ENCODE measurements at places on chromosomes 12 and 14.
A peak's percentile ranks its signal among the peaks of the same experiment; 100 is the strongest.

- DNase-seq, result peak; percentile 18
Measured at GRCh38 chr14:99356031-99356608, 84.1 kb upstream of the BCL11B start.

GRCh38 chr12:108802101-108802961 is 55.1 kb downstream of the SSH1 start:
- DNase-seq, result no peak

DNA sequence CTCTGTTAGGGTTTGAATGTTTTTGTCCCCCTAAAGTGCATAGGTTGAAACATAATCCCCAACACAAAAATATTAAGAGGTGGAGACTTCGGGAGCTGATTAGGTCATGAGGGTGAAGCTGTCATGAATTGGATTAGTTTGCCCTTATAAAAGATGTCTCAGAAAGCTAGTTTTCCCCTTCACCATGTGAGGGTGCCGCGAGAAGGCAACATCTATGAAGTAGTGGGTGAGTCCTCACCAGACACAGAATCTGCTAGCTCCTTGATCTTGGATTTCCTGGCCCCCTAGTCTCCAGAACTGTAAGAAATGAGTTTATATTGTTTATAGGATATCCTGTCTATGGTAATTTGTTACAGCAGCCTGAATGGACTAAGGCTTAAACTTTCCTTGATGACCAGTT is 301.5 kb upstream of the ATP2B1 start:
- DNase-seq, result no peak

DNA sequence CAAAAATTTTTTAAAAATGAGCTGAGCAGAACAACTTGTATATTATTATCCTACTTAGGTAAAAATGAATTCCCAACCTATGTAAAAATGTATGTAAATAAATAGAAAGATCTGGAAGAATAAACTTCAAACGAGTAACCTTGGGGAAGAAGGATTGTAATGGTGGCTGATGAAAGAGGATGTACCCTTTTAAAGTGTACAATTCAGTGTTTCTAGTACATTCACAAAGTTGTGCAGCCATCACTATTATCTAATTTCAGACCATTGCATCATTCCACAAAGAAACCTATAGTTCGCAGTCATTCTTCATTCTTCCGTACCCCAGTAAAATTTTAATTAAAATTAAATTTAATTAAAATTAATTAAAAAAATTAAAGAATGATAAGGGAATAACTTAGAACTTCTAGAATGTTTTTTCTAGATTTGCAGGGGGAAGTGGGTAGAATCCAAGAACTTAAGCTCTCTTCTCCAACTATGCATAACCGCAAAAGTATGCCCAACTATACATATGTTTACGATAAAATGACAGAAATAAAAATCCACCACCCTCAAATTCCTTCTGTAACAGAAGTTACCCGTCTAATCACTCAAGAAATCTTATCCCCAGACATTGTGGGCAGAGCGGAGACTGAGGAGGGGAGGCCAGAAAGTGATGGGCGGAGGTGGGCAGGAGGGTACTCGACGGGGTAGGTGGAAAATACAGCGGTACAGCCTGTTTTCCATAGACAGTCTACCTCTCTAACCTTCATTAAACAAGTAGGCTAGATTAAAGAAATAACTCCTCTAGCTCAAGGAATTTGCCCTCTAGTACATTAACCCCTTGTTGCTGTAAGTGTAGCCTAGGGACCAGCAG is 921 bp downstream of the DEPDC4 start:
- peak; percentile 57 for DNase-seq

GRCh38 chr14:89348722-89349121 is 68.3 kb downstream of the FOXN3 start:
- no peak for DNase-seq

DNA sequence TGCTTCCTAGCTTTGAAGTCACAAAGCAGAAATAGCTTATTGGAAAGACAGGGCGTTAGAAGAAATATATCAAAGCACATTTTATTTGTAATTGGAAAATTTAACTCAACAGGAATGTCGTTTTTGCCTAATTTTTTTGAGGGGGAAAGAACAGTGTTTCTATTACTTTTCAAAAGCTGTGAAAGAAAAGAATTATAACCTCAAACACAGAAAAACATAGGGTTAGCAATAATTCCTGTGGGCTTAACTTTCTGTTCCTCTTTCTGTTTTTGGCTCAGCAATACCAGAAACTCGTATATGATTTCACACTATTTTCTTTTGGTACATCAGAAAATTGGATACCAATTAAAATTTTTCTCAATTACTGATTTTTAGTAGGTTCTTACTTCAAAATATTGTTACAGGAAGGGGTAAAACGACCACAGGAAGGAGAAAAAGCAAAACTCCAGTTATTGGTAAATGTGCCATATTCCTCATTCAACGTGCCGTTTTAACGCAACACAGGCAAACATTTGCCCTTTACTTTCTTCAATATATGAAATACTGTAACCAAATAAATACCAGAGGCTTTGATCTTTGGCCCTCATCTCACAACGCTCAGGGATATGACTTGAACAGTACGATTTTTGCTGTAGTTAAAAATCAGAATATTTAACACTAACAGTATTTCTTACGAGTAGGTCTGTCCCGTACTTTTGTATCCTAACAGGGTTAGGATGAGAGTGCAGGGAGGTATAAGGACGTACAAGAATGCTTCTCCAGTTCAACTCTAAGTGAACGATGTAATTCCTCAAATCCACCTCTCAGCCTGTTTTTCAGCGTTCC is 1.3 kb upstream of the RNU6-7 start:
- no peak for DNase-seq

- DNase-seq, result peak; percentile 42
Measured at GRCh38 chr14:22319526-22320361, 269.3 kb downstream of the DAD1 start.

DNA sequence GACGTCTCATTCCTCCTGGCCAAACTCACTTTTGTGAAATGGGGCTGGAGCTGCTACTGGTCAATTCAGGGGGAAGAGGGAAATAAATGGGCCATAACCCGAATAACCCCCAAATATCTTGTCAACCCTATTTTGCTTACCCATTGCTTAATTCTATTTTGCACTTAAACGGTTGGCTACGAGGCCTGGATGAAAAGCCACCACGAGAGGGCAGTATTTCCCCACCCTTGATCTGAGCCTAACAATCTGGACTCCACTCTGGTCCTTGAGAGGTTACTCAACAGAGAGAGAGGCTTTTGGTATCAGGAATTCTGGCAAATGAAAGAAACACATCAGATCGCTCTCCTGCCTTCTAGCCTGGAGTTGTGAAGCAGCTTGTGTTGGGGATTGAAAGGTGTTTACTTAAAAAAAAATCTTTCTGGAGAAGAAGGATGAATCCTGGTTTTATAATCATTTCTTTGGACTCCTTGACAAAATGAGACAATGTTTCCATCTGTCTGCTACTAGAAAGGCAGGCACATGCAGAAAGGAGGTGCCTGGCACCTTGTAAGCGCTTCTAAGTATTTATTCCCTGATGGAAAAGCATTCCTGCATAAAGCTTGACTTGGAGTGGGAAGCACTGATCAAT is 22.4 kb upstream of the FBXO21 start:
- peak; percentile 76 for DNase-seq

DNA sequence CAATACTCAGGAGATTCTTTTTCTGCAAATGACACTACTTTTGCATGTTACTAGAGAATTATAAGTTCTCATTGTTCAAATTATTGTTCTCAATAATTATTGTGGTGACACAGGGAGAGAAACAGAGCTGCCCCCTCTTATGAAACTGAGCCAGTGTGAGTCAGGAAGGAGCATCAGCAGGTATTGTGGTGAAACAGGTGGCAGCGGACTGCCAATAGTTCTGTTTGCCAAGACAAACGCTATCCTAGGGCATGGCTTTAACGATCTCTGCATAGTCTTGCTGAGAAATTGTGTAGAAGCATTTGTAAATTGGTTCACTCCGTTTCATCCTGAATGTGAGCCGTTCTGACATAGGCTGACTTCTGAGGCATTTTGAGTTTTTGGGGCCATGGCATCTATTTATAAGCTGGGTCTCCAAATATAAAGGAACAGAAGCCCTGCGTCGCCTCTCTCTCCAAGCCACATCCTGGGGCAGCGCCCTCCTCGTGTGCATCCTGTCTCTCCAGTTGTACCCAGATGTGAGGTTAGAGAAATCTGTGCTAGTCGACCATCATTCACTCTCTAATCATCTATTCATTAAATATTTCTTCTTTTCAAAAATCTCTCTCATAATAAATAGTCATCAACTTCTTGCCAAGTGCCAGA is 15.8 kb upstream of the PPP4R4 start:
- DNase-seq, result no peak

- peak; percentile 90 for DNase-seq
Measured at GRCh38 chr12:5945071-5946008, at the start of gene ANO2. TSS of gene ANO2 (minus strand) at chr12:5945259. CDS start at chr12:5945217, 42 bp downstream.

DNA sequence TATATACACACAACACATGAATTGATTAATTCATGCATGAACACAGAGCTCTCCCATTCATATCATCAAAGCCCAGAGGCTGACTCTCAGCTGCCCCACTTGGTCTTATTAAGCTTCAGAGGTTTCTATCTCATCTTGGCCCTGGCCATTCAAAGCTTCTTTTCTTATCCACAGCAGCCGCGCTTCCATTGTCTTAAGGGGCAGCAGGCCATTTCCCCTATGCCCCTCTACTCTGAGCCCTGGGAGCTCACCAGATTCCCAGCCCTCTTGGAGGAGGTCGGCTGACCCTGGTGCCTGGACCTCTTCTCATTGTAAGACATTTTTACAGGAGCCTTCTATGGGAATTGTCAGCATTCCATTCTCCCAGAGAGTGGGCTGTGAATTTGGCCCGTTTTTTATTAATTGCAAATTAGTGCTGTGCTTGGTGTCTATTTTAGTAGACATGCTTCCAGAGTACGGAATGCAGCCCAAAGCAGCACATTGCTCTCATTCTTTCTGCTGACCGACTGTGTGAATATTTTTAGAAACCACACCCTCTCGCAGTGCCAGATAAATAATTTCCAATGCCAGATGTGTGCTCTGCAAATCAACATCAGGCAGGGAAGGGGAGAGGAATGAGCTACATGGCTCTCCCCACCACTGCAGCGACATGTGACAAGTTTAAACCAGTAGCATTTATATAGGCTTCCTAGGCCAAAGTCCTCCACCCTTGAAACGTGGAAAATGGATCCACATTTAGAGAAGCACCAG is 58.5 kb downstream of the NUAK1 start:
- DNase-seq, result no peak

- peak; percentile 55 for DNase-seq
Measured at GRCh38 chr12:46983959-46984841, 95.2 kb upstream of the PCED1B start.

DNA sequence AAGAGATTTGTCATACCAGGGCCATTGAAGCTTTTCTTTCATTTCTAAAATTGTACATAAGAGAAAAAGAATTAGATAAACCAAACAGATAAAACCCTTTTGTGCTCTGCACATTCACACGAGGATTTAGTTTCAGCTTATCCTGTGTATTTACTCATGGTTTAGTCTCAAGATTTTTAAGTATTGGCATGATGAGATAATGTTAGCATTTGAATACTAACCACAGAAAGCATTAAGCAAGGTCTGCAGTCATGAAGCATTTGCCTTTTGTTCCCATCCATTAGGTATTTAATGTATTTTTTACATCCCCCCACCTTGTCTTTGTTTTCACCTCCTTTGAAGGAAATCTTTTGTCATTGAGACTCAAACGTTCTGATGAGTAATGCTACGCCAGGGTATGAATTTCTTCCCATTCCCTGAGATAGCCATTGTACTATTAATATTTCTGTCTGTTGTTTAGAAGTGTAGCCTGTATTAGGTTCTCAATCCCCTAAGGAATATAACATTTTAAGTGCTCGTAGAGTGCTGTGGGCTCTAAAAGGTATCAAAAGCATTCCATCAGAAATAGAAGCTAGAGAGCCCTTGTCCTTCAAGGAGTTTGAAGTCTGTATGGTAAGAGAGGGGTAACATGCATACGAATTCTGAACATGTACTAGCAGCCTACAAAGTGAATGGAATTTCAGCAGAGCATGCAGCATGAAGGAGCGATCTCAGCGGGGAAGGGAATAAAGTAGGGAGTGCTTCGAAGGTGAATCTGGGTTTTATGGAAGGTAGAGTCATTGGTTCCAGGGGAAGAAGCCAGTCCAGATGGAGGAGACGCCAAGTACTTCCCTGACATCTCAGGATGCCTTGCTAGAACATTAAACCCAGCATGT is 22.3 kb downstream of the CRADD start:
- no peak for DNase-seq

Data from D341Med (cell line).